ENCODE measurements at places on chromosomes 5 and 9.

DNA sequence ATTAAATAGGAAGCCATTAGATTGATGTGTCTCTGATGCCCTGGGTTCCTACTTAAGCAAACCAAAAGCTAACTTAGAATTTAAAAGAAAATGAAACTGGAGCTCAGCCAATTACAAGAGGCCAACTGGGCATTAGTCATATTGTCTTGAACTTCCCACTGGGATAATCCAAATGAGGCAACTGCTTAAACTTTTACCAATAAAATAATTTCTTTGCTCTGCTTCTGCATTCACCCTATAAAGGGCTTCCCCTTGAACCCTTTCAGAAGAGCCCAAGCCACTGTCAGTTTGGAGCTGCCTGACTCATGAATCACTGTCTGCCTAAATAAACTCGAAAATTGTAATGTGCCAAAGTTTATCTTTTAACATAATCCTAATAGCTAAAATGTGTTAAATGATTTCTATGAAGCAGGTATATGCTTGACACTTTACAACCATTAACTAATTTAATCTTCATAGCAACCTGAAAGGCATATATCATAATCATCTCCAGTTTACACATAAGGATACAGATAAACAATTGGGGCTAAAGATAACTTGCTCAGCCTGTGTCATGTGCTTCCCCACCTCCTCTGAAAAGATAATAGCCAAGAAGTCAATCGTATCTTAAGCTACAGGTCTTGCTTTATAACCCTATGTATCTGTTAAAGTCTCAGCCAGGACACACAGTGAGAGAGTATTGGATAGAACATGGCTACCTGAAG, 11.5 kb downstream of the GPR150 start:
- no peak for DNase-seq

DNA sequence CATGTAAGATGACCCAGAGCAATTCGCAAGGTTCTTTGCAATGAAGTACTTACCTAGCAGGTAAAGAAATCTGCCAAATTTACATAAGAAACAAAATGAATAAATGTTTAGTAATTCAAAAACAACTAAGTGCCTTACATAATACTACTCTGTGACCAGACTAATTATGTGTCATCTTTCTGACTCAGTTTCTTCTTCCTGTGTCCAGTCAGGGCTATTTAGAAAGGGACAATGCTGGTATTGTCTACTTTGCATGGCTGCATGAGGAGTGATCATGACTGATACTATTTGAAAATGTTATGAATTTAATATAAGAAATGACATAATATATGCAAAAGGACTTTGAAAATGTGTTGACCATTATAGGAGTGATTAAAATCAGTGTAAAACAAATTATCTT, 210.0 kb downstream of the TMEM161B start:
- DNase-seq = no peak

- no peak for DNase-seq
These were observed 53.5 kb upstream of the ABL1 start for GRCh38 chr9:130781569-130781968.

DNA sequence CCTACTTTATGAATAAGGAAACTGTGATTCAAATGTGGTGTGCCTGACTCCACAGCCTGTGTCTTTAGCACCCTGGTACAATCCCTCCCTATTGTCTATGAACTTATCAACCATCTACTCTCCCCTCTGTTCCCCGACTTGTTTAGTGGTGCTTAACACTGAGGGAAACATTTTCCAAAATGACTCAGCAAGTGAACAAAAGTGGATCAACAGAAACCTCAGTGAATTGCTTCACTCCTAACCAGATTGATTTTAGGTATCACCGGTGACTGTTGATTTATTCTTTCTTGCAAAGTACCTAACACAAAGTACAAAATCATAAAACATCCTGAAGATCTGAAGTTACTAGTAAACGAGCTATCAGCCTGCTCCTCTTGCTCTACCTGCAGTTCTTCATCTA, 42.1 kb upstream of the RAPGEF6 start:
- no peak for DNase-seq

- DNase-seq = peak; percentile 76
These were observed 1576.5 kb downstream of the EFNA5 start for GRCh38 chr5:106094204-106094607.

DNA sequence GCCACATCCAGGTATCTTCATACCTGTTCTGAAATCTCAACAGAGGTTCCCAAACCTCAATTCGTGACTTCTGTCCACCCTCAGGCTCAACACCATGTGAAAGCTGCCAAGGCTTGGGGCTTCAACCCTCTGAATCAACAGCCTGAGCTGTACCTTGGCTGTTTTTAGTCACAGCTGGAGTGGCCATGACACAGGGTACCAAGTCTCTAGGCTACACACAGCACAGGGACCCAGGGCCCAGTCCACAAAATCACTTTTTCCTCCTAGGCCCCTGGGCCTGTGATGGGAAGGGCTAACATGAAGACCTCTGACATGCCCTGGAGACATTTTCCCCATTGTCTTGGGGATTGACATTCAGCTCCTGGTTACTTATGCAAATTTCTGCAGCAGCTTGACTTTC, 464.9 kb downstream of the ELAVL2 start:
- no peak for DNase-seq

GRCh38 chr5:176817841-176818377, 7.5 kb downstream of the UNC5A start:
- no peak for DNase-seq

GRCh38 chr5:168944004-168944403, 356.9 kb downstream of the SLIT3 start:
- DNase-seq = no peak

DNA sequence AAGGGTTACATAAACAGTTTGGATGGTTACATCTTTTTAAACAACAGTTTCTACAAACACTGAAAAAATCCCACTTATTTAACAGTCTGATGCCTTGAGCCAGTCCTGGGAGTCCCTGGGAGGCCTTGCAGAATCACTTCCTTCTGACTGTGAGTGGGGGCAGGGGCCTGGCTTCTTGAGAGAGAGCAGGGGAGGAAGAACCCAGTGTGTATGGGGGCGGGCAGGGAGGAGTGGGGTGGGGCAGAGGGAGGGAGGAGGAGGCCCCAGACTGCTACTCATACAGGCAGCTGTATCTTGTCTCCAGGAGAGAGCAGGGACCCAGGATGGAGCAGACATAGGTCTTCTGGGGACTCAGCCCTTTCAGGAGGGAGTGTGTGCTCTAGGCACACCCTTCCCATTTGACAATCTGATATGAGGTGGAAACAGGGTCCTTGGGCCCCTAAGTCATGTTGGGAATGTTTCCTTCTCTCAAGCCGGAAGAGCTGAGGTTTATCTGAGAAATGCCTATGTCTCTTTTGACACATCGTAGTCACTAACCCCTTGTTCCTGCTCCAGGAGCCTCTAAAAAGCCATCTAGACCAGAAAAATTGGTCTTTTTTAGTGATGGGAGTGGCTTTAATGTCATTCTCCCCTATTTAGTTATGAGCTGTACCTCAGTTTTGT, 52.8 kb downstream of the IRF1 start:
- no peak for DNase-seq

GRCh38 chr5:90289837-90290236, 119.7 kb downstream of the CETN3 start:
- no peak for DNase-seq

DNA sequence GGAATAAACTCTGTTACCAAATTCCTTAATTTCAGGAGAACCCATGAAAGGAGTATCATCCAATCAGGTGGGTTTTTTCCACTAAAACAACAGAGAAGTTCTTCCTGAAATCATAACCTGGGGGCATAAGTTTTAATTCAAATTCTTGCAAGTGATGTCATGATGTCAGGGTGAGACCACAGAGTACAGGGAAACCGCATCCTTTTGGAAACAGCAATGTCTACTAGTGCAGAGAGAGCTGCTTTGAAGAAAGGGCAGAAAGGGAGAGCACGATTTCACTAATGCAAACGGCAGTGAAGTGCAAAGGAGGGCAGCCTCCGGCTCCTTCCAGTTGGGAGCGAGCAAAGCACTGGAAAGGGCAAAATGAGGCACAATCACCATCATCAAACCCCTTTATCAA, 20.6 kb upstream of the CMBL start:
- DNase-seq = no peak

- peak; percentile 79 for DNase-seq
These were observed 984 bp upstream of the MRPS2 start for GRCh38 chr9:135499326-135500070.

GRCh38 chr9:131394464-131395156, 724 bp downstream of the PRRC2B start:
- no peak for DNase-seq

DNA sequence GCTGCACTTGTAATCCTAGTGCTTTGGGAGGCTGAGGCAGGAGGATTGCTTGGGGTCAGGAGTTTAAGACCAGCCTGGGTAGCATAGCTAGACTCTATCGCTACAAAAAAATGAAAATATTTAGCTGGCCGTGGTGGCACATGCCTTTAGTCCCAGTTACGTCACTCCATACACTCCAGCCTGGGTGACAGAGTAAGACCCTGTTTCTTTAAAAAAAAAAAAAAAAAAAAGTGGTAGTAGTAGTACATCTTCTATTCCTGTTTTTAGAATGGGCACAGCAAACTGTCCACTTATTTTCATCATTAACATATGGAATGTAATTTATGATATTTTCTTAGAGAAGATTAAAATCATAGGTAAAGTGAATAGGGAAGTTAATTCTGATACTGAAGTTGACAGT, 48.2 kb downstream of the TRIO start:
- no peak for DNase-seq

GRCh38 chr5:54222336-54222735, 88.0 kb downstream of the ARL15 start:
- DNase-seq = no peak

GRCh38 chr9:95771556-95772246, 103.8 kb upstream of the ERCC6L2 start:
- no peak for DNase-seq

GRCh38 chr9:21873540-21874221, 71.2 kb downstream of the MTAP start:
- DNase-seq = no peak

- no peak for DNase-seq
These were observed 183.8 kb upstream of the S1PR3 start for GRCh38 chr9:88807426-88807825.

DNA sequence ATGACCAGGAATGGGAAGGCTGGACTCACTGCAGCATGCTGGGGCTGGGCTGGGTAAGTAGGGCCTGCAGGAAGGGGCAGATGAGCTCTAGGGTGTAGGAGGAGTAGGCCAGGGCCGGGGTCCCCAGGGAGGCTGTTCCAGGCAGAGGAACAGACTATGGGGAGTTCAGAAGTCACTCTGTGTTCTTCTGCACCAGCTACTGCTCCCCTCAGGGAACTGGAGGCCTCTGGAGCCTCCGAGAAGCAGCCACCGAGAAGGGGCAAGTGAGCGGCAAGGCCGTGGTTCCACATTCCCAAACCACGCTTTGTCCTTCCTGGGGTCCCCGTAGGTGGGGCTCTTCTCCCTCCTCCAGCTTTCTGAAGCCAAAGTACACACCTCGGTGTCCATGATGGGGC, 8.4 kb upstream of the SLC2A6 start:
- no peak for DNase-seq

DNA sequence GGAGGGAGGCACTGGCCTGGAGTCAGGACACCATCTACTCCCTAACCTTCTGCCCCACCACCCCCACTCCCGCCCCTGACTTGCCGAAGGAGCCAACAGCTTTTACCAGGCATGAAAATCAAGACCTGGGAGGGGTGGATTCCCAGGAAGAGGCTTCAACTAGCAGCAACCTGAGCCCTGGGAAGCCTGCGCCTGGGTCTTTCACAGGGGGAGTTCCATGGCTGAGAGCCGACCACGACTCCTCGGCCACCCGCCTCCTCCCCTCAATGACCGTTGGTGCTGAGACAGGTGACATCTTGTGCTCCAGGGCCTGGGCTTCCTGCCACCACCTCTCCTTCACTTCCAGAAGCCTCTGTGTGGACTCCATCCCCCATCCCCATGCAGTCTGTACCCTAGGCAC, 37.1 kb downstream of the BARX1 start:
- no peak for DNase-seq

DNA sequence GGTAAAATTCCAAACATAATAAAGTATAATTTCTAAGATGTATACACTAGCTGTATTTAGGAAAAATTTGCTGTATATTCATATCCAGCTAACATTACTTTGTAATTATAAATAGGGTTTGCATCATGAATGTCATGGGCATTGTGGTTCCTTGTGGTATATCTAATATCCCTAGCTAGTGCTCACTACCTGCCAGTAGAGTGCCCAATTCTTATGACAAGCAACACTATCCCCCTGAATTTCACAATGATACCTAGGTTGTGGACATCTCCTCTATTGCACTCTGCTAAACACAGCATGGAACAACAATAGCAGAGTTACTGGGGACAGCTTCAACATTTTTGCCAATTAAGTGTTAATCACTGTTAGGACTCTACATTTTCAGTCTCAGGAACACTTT, 1656.5 kb downstream of the EFNA5 start:
- no peak for DNase-seq

- DNase-seq = no peak
These were observed 8.3 kb downstream of the RFX3 start for GRCh38 chr9:3517377-3518048.

DNA sequence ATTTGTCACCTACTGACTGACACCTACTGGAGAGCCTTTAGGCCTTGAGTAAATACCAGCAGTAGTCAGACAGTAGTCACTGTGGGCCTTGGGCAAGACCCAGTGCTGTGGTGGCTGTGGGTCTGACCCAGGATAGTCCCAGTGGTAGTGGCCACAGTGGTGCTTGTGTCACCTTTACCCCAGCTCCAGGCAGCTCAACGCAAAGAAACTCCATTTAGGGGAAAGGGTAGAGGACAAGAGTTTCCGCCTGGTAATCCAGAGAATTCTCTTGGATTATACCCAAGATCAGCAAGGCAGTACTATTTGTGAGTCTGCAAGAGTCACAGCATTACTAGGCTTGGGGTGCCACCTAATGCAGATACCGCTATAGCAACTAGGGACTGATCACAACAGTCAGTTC, 28.9 kb downstream of the CERT1 start:
- no peak for DNase-seq

DNA sequence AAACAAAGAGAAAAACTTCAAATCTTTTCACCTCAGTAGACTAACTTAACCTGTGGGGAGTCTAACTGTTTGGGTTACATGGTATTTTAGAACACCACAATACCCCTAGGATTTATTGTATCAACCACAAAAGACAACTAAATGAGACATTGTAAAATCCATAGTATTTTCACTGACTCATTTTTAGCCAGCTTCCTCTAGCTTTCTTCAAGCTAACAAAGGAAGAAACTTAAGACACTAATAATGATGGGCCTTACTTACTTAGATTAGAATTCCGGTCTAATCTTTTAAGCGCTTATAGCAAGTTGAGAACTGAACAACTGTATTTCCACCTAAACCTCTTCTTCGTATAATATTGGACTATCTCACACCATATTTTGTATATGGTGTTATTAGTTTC, 529.3 kb downstream of the DMRTA1 start:
- no peak for DNase-seq

Measured in NCI-H1105 (cell line).